ENCODE measurements at places on chromosomes 5 and 9. TPM values are rescaled to one million over a fixed set of nuclear protein-coding genes. Genes with fewer than 3 reads are reported as not detected.

DNA sequence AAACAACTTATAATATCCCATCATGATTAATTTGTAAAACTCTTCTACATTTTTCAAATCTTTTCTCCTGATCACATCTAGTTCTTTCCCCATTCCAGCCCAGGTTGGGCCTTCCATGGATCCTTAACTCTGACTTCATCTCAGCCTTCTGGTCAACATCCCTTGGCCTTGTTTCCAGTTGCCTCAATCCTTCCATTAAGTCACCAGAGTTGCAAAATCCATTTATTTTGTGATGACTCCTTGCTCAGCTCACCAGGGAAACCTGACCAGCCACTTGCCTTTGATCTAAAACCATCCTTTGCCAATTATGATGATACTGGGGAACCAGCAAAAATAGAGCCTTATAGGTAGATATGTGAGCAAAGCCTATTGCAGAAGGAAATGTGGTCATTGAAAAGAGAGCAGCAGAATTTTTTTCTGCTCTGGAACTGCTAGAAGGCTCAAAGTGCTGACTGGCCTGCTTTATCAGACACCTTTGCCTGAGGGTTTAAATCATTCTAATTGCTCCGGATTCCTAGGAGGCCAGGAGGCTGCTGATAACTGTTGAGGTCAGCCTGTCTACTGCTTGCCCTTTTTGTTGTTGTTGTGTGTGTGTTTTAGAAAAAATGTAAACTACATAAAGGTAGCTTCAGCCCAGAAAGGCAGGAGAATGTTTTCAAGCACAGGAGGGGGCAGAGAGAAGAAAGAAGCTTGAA, 512.2 kb upstream of the GRIA1 start:
- no peaks in the 10 kb centered on the region for H3K36me3 ChIP-seq
- DNase-seq = no peak
- H3K27ac ChIP-seq = no peak overlapping the region
- no peak overlapping the region for H3K4me3 ChIP-seq
- H3K27me3 ChIP-seq = no peaks in the 10 kb centered on the region
- no peaks in the 10 kb centered on the region for H3K4me1 ChIP-seq

DNA sequence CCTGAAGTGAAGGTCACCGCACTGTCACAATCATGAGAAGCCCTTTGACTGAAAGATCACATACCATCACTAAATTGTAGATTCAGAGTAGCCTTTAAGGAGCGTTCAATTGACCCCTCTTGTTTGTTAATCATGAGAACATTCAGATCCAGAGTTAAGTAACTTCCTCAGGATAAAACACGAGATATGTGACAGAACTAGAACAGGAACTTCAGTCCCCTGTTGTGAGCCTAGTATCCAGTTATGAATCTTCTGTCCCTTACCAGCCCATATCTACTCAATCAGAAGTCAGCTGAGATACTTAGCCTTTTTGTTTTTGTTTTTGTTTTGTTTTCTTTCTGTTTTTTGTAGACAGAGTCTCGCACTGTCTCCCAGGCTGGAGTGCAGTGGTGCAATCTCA, 547.3 kb downstream of the DTWD2 start:
- no peaks in the 10 kb centered on the region for H3K36me3 ChIP-seq
- DNase-seq = no peak
- H3K27me3 ChIP-seq = no peaks in the 10 kb centered on the region

DNA sequence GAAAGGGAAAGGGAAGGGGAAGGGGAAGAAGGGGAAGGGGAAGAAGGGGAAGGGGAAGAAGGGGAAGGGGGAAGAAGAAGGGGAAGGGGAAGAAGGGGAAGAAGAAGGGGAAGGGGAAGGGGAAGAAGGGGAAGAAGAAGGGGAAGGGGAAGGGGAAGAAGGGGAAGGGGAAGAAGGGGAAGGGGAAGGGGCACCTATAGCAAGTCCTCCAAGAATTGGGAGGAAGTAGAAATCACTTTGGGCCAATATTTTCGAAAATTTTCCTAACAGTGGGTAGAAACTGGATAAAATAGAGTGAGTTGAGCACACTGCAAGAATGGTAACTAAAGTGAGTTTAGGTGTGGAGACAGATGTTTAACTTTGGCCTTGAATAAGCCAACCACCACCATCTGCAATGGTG, 915.3 kb downstream of the DNAH5 start:
- no peak for DNase-seq
- H3K27me3 ChIP-seq = no peaks in the 10 kb centered on the region
- no peaks in the 10 kb centered on the region for H3K36me3 ChIP-seq
- no peaks in the 10 kb centered on the region for H3K4me1 ChIP-seq
- no peak overlapping the region for H3K4me3 ChIP-seq

DNA sequence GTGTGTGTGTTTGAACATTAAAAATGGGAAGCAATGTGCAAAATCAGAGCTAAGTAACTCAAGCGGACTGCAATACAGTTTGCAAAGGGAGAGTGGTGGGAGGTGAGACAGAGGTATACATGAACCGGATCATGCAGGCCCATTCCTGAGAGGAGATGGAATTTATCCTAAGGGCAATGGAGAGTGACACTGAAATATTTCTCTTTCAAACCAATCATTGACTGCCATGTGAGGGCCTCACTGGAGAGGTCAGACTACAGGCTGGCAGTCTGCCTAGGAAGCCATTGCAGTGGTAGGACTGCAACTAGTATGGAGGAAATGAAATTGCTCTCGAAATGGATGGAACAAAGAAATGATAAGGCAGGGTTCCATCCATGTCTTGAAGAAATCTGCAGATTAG, 34.8 kb downstream of the TNFSF15 start:
- peaks cover 2% of the 10 kb centered on the region for H3K36me3 ChIP-seq
- no peak overlapping the region for H3K4me3 ChIP-seq
- no peak overlapping the region for H3K27ac ChIP-seq

- no peaks in the 10 kb centered on the region for H3K27me3 ChIP-seq
- no peak overlapping the region for H3K4me3 ChIP-seq
- H3K27ac ChIP-seq = no peak overlapping the region
- H3K36me3 ChIP-seq = no peaks in the 10 kb centered on the region
Observed at GRCh38 chr9:135563039-135563476, 1.5 kb downstream of the PAEP start.

GRCh38 chr5:8701251-8701650, 832.3 kb downstream of the MTRR start:
- no peaks in the 10 kb centered on the region for H3K36me3 ChIP-seq
- H3K27me3 ChIP-seq = no peaks in the 10 kb centered on the region

- H3K27me3 ChIP-seq = no peaks in the 10 kb centered on the region
- no peak overlapping the region for H3K4me3 ChIP-seq
- no peaks in the 10 kb centered on the region for H3K4me1 ChIP-seq
- H3K36me3 ChIP-seq = no peaks in the 10 kb centered on the region
Observed at GRCh38 chr5:18159331-18159730, 525.1 kb downstream of the TAF11L14 start.

DNA sequence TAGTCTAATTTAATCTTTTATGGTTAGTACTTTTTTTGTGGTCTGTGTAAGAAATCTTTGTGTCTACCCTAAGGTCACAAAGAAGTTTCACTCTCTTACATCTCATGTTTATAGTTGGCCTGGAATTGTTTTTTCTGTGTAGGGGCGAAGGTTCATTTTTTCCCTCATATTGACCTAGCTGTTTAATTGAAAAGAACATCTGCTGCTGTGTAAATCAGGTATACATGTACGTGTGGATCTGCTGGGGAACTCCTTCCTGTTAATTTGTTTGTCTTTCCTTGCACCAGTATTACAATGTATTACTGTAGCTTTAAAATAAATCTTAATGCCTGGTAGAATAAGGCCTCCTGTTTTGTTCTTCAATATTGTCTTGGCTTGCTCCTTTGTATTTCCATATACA, 37.8 kb downstream of the EXOSC2 start:
- H3K4me3 ChIP-seq = no peak overlapping the region
- peaks cover 4% of the 10 kb centered on the region for H3K4me1 ChIP-seq
- H3K27ac ChIP-seq = no peak overlapping the region
- DNase-seq = no peak

- no peak overlapping the region for H3K27ac ChIP-seq
- H3K27me3 ChIP-seq = peaks cover 15% of the 10 kb centered on the region
- no peaks in the 10 kb centered on the region for H3K36me3 ChIP-seq
- DNase-seq = no peak
- no peaks in the 10 kb centered on the region for H3K4me1 ChIP-seq
Observed at GRCh38 chr5:72065751-72066255, 41.5 kb upstream of the MAP1B start.

- DNase-seq = no peak
- H3K4me3 ChIP-seq = no peak overlapping the region
- peaks cover 15% of the 10 kb centered on the region for H3K27me3 ChIP-seq
- peaks cover 7% of the 10 kb centered on the region for H3K4me1 ChIP-seq
Observed at GRCh38 chr5:10527281-10527950, 36.5 kb upstream of the ANKRD33B start.

GRCh38 chr5:92635001-92635461, 946.0 kb downstream of the NR2F1-AS1 start:
- no peaks in the 10 kb centered on the region for H3K36me3 ChIP-seq
- H3K27me3 ChIP-seq = no peaks in the 10 kb centered on the region
- no peaks in the 10 kb centered on the region for H3K4me1 ChIP-seq
- no peak for DNase-seq

DNA sequence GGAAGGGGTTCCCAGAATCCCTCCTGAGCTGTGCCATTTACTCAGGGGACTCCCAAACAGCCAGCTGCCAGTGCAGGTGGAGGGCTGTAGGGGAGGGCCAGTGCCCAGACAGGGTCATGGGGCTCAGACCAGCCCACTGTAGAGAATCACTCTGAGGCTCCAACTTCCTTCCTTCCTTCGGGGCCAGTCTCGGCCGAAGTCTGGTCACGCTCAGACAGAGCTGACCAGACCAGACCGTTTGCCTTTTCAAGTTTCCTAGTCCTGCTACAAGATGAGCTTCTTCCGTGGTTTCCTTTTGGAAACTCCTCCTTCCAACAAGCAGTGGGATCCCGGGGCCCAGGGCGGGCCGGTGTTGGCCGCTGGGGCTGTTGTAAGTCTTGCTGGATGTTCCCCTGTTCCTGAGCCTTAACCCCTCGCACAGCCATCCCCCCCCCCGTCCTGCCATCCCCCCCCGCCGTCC, 52.6 kb downstream of the SAR1B start:
- no peak overlapping the region for H3K4me3 ChIP-seq
- H3K4me1 ChIP-seq = no peaks in the 10 kb centered on the region
- no peaks in the 10 kb centered on the region for H3K27me3 ChIP-seq
- H3K36me3 ChIP-seq = peaks cover 14% of the 10 kb centered on the region
- no peak overlapping the region for H3K27ac ChIP-seq

Gene CMYA5
- total RNA-seq = 0.21 TPM

Gene PCDHB12
- total RNA-seq = not detected

Gene PRR7
- total RNA-seq = 3.1 TPM

Gene TRPM3
- not detected for total RNA-seq

Gene HAVCR1
- total RNA-seq = 2.2 TPM

Data from activated CD8-positive, alpha-beta memory T cell treated with anti-CD3 and anti-CD28 coated beads, Interleukin-2, amount 10 ng/mL, durations not matched to agents 7 days and 5 days (primary cell).